Activated CD4-positive, CD25-positive, alpha-beta regulatory T cell (primary cell): ENCODE measurements at places on chromosomes 12 and 14.

DNA sequence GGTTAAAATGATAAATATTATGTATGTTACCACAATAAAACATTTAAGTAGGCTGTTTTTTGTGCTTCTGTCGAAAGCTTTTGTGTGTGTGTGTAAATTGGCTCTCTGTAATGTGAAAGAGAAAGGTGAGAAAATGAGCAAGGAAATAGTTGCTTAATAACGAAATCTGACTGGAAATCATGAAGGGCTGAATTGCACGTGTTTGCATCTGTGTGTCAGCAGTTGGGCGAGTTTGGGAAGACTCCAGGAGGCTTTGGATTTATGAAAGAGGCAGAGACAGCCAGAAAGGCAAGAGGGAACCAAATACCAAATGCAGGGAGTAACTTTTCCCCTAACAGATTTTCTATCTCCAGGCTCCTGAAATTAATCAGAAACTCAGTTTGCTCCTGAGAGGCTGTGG lies 47.2 kb upstream of the PLEKHG3 start:
- no peak for DNase-seq

- no peak for DNase-seq
Observed at GRCh38 chr12:130827432-130827831, 11.6 kb downstream of the STX2 start.

GRCh38 chr12:40292788-40293429 lies 68.1 kb downstream of the LRRK2 start:
- no peak for DNase-seq

- no peak for DNase-seq
Observed at GRCh38 chr12:2101771-2102170, 49.0 kb downstream of the CACNA1C start.

- DNase-seq, result no peak
Observed at GRCh38 chr12:58544281-58544680, 376.0 kb downstream of the LRIG3 start.
